ENCODE measurements at places on chromosomes 4 and X.

- DNase-seq, result no peak
Observed at GRCh38 chr4:52126966-52127365, 75.9 kb downstream of the SPATA18 start.

GRCh38 chr4:173490817-173491528 is 39.1 kb downstream of the HAND2 start:
- DNase-seq, result no peak

DNA sequence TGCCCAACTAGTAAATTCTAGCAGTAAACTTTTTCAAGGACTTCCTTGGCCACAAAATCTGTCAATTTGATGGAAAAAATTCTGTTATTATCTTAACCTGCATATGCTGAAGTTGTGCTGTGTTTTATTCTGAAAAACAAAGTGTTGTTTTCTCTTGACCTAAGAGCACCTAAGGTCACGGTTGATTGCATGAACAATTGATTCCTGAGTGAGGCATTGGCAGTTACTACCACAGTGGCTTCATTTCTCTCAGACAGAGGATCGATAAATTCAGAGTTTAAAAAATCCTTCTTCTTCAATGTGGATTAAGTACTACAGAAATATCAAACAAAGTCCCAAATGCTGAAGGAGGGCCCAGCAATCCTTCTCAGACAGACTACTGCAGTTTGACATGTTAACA is 6.2 kb downstream of the HDAC8 start:
- no peak for DNase-seq

GRCh38 chr4:38077791-38078489 is 117.7 kb downstream of the PTTG2 start:
- DNase-seq, result no peak

DNA sequence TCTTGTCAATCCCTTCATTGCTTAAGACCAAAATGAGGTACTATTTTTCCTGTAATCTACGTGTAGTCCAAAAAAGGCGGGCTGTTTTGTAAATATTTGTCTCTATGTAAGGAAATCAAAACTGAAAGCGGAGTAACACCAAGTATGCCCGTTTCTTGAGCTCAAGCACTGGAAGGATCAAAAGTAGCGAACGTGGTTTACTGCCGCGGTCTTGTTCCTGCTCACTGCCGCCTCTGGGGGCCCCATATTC is 71.5 kb downstream of the AFF1 start:
- no peak for DNase-seq

GRCh38 chr4:189436207-189436606 is 504.5 kb upstream of the FRG1 start:
- no peak for DNase-seq

DNA sequence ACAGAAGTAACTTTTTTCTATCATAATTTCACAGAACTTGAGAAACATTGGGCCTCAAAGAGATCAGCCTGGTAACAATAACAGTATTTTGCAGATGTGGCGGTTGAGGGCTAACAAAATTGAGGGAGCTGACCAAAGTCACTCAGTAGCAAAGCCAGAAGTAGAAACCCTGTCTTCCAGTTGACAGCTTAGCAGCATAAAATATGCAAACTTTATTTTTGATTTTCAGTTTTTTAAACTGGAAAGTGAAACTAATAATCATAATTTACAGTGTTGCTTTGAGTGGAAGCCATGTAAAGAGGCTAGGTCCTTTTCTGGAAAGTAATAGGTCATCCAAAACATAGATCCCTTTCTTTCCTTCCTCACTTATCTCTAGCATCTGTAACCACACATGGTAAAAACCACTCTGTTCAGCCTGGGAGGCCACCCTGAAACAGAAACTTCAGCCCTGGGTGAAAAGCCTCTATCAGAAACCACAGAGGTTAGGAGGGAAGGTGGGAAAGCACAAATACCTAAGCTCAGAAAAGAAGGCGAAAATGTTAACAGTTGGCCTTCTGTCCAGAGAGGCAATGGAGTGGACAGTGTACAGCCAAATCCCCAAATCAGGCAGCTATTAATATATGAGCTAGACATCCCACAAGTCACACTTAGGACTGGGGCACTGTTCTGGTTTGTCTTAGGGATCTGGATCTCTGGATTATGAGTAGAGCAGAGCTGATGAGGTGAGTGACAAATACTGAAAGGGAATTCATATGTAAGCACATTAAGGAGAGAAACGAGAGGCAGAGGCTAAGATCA is 61.1 kb upstream of the ARSJ start:
- no peak for DNase-seq

- no peak for DNase-seq
Observed at GRCh38 chrX:10415306-10416001, 204.9 kb downstream of the MID1 start.

All from neuronal stem cell (in vitro differentiated cells).